Stimulated activated CD4-positive, alpha-beta T cell treated with anti-CD3 and anti-CD28 coated beads, Interleukin-4, amount 100 ng/mL, for 1 hour (primary cell): ENCODE measurements at places on chromosomes 4 and X.

- no peak for DNase-seq
These were observed 5.1 kb downstream of the PIGG start for GRCh38 chr4:504076-504475.

GRCh38 chr4:78569306-78569821 lies 17.8 kb downstream of the ANXA3 start:
- DNase-seq: no peak

GRCh38 chrX:134246282-134246681 lies 9.3 kb downstream of the CCDC160 start:
- DNase-seq: no peak

- DNase-seq: no peak
These were observed 34.0 kb upstream of the BRS3 start for GRCh38 chrX:136453771-136454170.

GRCh38 chr4:88938138-88938537 lies 118.8 kb downstream of the FAM13A start:
- DNase-seq: no peak

- peak; percentile 71 for DNase-seq
These were observed 10.1 kb downstream of the WDR1 start for GRCh38 chr4:10106421-10107039.

- no peak for DNase-seq
These were observed 26.7 kb upstream of the PCDH18 start for GRCh38 chr4:137558951-137559350.

GRCh38 chrX:8864161-8864560 lies 63.0 kb upstream of the FAM9A start:
- no peak for DNase-seq

- no peak for DNase-seq
These were observed 41.8 kb upstream of the COX7B2 start for GRCh38 chr4:46950826-46951225.

- DNase-seq: no peak
These were observed 11.6 kb downstream of the CXCR3 start for GRCh38 chrX:71606536-71607216.

DNA sequence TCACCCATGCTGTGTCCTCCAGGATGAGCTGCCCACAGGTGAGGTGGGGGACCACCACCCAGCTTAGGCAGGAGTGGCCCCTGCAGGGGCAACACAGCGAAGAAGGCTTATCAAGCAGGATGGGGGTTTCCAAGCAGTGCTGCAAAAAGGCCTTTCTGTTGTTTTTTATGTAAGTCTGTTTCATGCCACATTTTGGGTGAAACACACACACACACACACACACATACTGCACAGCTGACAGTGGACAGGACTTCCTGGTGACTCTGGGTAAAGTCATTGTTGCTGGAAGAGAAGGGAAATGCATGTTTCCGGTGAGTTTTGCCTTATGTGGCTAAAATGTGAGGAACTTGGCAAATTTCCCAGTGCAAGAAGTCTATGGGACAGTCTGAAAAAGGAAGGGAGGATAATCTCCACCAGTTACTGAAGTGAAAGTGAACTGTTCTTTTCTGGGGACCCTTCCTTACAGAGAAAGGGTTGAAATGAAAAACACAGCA lies 119.2 kb downstream of the IRF2 start:
- DNase-seq: no peak

- DNase-seq: no peak
These were observed 6.4 kb downstream of the CDK16 start for GRCh38 chrX:47224896-47225290.

GRCh38 chr4:186727977-186728519 lies 4.4 kb upstream of the FAT1 start:
- no peak for DNase-seq

- DNase-seq: no peak
These were observed 51.2 kb downstream of the LGI2 start for GRCh38 chr4:24979554-24979953.

GRCh38 chr4:21811565-21811964 lies 137.0 kb downstream of the KCNIP4 start:
- DNase-seq: no peak

- peak; percentile 44 for DNase-seq
These were observed at the start of gene L1CAM for GRCh38 chrX:153885968-153886903. TSS of gene L1CAM (minus strand) at chrX:153886173. CDS start at chrX:153875836, 10,337 bp downstream.

DNA sequence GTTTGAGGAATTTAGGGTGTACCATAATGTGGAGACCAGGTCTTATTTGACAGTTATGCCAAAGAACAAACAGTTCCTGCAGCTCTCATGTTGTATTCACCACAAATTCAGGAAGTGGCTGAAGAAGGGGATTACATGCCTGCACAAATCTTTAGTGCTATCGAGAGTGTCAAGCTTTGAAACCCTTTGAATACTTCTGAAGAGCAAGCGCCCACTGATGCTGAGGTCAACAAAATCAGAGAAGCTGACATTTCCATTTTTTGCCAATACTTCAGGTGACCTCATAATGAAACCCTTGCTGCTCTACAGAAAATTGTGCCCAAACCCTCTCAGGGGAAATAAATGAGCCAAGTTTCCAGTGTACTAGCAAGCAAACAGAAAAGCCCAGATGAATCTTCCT lies 28.4 kb downstream of the PAK3 start:
- DNase-seq: no peak

- DNase-seq: no peak
These were observed 14.8 kb upstream of the PAQR3 start for GRCh38 chr4:78953769-78954666.

DNA sequence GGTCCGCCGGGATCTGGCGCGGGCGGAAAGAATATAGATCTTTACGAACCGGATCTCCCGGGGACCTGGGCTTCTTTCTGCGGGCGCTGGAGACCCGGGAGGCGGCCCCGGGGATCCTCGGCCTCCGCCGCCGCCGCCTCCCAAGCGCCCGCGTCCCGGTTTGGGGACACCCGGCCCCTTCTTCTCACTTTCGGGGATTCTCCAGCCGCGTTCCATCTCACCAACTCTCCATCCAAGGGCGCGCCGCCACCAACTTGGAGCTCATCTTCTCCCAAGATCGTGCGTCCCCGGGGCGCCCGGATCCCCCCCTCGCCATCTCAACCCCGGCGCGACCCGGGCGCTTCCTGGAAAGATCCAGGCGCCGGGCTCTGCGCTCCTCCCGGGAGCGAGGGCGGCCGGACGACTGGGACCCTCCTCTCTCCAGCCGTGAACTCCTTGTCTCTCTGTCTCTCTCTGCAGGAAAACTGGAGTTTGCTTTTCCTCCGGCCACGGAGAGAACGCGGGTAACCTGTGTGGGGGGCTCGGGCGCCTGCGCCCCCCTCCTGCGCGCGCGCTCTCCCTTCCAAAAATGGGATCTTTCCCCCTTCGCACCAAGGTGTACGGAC lies 482 bp upstream of the SHOX start:
- no peak for DNase-seq

- no peak for DNase-seq
These were observed 225.0 kb downstream of the ADAM29 start for GRCh38 chr4:175143116-175143515.

DNA sequence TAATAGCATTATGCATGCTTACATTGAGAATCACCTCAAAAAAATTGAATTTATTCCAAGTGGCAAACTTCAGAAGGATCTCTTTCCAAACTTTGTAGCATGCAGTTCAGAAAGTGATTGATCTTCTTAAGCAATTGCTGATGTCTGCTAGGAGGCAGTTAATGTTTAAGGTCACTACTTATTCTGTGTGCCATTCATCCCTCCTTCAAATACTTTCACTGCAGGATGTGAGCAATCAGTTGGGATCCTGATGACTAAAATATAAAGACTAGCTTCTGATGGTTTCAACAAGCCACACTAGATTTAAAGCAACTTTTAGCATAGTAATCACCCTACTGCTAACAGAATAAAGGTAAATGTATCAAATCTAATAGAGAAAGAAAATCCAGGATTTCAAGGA lies 414.1 kb downstream of the ADGRL3 start:
- DNase-seq: no peak

- no peak for DNase-seq
These were observed 239.4 kb downstream of the LDB2 start for GRCh38 chr4:16659079-16659478.
